ENCODE measurements at places on chromosomes 4 and X.

GRCh38 chr4:48565362-48566033 is 75.4 kb downstream of the ZAR1 start:
- DNase-seq: no peak

GRCh38 chr4:113969709-113970334 is 9.6 kb downstream of the ARSJ start:
- DNase-seq: no peak

DNA sequence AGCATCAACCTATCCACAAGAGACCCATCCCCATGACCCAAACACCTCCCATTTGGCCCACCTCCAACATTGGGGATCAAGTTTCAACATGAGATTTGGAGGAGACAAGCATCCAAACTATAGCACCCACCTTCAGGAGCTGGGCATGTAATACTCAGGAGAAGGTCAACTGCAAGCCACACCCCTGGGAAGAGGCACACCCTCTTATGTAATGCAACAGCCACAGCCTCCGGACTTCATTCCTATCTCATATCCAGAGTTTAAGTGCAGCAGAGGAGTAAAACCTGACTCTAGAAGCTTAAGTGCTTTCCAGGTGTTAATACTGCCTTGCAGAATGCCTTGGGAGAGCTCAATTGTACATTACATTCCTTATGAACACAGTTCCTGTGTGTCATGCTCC is 197.4 kb downstream of the PTTG2 start:
- DNase-seq: no peak

GRCh38 chr4:121873604-121874003 is 3.3 kb upstream of the BBS7 start:
- DNase-seq: no peak

DNA sequence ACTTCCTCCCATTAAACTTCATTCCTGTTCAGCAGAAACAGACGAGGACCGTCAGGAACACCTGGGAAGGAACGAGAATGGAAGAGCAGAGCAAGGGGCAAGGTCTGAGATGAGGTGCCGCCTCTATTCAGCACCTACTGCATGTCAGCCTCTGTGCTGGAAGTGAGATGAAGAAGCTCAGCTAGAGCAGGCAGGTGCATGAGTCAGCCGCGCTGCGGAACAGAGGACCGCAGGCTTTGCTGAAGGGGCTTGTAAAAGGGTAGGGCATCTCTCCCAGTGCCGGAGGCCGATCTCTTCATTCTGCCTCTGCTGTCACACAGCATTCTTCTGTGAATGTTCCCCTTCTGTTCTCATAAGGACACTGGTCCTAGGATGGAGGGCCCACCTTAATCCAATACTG is 6.1 kb upstream of the ABLIM2 start:
- DNase-seq: no peak

DNA sequence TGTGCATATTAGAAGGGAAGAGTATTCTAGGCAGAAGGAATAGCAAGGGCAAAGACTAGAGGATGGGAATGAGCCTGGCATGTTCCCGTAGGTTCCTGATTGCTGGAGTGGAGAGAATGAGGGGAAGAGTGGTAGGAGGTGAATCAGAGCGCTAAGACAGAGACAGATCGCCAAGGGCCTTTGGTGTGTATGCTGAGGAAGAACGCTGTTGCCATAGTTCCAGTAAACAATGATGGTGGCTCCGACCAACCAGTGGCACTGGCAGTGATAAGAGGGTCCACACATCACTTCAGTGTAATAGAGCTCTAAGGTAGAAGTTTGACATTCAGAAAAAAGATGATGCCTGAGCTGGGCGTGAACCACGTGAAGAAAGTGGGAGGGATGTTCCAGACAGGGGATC is 966 bp downstream of the TBC1D25 start:
- DNase-seq: no peak

DNA sequence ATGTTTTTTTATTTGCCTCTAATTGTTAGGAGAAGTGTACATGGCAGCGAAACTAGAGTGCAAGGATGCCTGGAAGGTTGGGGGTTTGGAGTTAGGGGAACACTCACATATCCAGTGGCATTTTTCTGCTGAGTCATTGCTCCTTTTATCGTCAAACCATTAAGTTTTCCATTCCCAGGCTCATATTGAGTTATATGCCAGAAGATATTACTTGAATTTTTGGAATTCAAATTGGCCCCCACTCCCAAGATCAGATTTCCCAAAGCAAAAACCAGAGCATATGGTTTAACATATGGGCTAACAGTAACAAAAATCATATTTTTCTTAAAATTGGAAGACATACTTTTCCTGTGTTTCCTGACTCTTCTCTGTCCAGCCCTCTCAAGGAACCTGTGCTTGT is 152.7 kb downstream of the FSTL5 start:
- DNase-seq: no peak

- DNase-seq: no peak
These were observed 54.7 kb downstream of the AFF2 start for GRCh38 chrX:148555101-148555500.

- DNase-seq: no peak
These were observed 17.4 kb downstream of the ATP5ME start for GRCh38 chr4:656436-657337.

GRCh38 chrX:47595716-47596251 is 13.5 kb downstream of the TIMP1 start:
- DNase-seq: no peak

- DNase-seq: no peak
These were observed 356.8 kb upstream of the PCDH10 start for GRCh38 chr4:132792310-132792709.

GRCh38 chrX:2500091-2500802 is 529 bp downstream of the DHRSX start:
- no peak for DNase-seq

DNA sequence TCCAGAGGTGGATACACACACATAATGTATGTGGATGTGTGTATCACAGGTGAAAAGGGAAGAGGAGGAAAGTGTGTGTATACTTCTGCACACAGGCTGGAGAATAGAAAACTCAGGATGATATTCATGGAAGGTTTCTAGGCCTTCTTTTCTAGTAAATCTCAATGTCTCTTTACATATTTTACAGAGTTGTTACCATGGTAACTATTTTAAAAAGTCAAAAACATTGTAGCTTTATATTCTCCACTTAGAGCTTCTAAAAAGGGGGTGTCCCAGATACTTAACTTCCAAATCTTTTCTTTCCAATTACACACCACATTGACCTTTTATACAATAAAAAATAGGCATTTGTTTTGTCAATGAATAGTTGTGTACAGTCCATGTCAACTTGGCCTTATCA is 604.8 kb upstream of the LCORL start:
- no peak for DNase-seq

- DNase-seq: no peak
These were observed 111.0 kb upstream of the MAD2L1 start for GRCh38 chr4:120177603-120178002.

GRCh38 chrX:107561468-107562215 is 66.7 kb upstream of the PRPS1 start:
- DNase-seq: no peak

GRCh38 chrX:132118358-132118757 is 9.5 kb downstream of the FRMD7 start:
- DNase-seq: no peak

- DNase-seq: no peak
These were observed 40.7 kb downstream of the LARP7 start for GRCh38 chr4:112677519-112678091.

DNA sequence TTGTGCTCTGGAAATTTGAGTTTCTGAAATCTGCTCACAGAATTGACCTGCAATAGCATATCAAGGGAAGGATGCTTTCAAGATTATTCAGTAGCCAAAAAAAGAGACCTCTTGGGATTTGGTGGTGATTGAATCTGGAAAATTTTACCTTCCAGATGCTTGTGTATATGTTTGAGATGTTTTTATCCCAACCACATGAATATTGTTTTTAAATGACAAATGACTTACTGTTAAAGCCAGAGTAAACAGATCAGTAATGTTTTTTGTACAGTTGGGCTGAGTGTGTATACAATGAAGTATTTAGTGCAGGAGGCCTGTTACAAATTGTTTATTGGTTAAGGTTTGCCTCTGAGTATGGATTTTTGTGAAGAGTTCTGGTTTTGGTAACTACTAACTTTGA is 126.5 kb downstream of the CBR4 start:
- no peak for DNase-seq

DNA sequence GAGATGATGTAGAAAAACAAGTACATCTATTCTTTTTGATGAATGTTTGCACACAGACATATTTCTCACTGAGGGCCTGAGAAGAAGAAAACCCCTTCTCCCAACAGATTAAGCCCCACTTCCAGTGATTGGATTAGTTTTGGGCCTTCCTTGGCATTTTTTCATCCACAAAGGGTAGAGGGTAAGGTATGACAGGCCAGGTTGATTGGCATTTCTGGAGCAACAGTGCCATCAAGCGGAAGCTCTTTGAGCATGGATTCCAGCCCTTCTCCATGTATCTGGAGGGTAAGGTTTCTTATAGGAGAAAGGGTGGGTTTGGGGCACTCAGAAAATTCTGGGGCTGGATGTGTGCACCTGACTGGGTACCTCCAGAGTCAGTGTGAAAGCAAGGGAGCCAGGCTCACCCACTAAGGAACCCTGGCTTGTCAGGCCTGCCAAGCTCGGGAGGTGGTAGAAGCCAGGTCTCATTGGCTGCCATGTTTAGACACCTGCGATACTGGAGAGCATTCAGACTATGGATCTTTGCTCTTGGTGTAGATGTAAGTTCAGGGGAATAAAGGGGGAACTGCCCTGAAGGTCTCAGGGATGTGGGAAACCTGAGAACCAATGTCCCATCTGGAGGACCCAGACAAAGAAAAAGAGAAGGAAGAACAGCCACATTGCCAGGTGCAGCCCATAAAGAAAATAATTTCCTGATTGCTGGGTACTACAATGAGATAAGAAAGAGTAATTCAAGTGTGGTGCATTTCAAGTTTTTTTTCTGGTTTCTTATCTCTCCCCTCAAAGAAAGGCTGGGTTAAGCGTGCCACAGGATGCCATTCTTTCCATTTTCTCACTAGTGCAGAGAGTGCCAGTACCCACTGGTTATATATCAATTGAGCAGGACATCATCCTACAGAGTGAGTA is 222.3 kb upstream of the AGTR2 start:
- DNase-seq: no peak

- no peak for DNase-seq
These were observed 42.4 kb downstream of the MSX1 start for GRCh38 chr4:4901877-4902276.

DNA sequence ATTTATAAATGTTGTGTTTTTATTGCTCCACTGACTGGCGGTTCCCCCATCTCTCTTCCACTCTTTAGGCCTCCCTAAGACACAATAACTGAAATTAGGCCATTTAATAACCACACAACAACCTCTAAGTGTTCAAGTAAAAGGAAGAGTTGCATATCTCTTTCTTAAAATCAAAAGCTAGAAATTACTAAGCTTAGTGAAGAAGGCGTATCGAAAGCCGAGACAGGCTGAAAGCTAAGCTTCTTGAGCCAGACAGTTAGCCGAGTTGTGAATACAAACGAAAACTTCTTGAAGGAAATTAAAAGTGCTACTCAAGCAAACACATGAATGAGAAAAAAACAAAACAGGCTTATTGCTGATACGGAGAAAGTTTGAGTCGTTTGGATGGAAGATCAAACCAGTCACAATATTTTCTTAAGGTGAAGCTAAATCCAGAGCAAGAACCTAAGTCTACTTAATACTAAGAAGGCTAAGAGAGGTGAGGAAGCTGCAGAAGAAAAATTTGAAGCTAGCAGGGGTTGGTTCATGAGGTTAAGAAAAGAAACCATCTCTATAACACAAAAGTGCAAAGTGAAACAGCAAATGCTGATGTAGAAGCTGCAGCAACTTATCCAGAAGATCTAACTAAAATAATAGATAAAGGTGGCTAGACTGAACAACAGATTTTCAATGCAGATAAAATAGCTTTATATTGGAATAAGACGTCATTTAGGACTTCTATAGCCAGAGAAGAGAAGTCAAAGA is 194.0 kb upstream of the TTC29 start:
- no peak for DNase-seq

- no peak for DNase-seq
These were observed 172.7 kb upstream of the GIMD1 start for GRCh38 chr4:106541253-106541652.

- DNase-seq: no peak
These were observed 90.8 kb downstream of the NAA11 start for GRCh38 chr4:79235095-79235494.

DNA sequence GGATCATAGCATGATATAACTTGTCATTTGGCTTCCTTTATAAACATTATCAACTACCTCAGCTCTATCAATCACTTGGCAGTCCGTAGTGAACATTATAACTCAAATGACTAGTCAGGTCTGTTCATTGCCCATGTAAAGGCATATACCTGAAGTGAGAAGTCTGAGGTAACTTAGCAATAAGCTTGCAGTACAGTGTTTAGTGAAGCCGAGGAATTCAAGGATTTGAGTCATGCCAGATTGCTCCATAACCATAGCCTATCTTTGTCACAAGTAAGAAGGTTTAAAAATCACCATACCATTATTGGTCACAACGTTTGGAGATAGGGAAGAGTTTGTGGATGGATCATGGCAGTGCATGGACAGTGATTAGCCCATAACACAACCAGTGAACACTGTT is 41.6 kb downstream of the AR start:
- DNase-seq: no peak

DNA sequence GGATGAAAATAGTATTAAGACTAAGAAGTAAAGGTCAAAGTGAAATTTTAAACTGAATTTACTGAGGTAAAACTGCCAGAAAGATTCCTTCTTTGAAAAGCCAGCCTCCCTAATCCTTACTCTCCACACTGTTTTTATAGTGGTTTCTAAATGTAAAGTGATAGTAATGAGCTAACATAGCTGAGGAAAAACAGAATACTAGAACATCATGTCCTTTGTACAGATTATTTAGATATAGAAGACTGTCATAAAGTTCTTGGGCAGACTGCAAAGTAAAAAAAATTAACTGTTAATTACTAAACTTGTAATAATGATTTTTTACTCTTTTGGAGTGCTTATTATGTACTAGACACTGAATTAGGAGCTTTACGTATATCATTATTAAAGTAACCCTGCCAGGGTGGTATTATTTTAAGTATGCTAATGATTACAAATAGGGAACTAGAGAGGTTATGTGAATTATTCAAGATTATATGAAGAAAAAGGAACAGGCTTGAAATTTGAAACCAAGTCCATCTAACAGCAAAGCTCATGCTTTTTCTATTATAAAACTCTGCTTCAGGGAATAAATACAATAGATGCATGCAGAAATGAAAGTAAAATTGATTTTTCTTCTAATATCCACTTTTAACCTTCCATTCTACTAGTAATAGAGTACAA is 150.5 kb downstream of the TBCK start:
- no peak for DNase-seq

GRCh38 chrX:9122519-9123245 is 88.8 kb upstream of the FAM9B start:
- no peak for DNase-seq

- DNase-seq: no peak
These were observed 221.2 kb downstream of the PPP4R3C start for GRCh38 chrX:27241981-27242380.

- no peak for DNase-seq
These were observed 78.1 kb downstream of the LDB2 start for GRCh38 chr4:16820329-16820728.

GRCh38 chr4:143575331-143575730 is 61.8 kb downstream of the SMARCA5 start:
- DNase-seq: no peak
